ENCODE measurements at places on chromosomes 12 and 14.

DNA sequence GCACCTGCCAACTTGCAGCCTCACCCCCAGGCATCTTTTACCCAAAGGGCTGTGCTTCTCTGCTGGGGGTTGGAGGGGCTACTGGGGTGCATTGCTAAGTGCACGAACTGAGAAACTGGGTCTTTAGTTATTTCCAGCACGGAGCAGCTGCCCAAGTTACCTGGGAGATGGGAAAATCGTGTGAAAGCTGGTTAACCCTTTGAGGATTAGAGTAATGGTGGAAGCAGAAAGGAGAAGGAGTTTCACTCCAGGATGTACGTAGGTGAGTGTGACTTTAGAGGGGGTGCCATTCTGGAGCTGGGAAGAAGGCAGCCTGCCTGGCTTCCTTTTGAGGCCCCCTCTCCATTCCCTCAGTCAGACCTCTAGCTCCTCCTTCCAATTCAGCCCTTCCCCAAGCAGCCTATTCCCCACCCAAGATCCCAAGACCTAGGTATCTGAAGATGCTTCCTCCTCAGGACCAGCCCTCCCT, 1.0 kb upstream of the ADCY6 start:
- DNase-seq = no peak

DNA sequence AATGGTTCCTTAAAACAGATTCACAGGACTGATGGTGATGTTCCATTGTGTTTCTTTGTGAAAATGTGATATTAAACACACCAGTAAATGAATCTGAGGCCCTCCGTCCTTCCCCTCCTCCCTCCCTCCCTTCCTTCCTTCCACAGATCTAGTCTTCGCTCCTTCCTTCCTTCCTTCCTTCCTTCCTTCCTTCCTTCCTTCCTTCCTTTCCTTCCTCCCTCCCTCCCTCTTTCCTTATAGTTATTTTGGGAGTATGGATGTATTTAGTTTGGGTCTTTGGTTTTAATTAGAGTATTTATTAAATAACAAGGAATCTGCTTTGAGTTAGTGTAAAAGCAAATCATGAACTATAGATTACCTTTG, 410.8 kb downstream of the PCNX1 start:
- DNase-seq = no peak

- DNase-seq = no peak
These were observed 130.5 kb upstream of the CRY1 start for GRCh38 chr12:107223821-107224220.

GRCh38 chr14:106564058-106564643, 1037.8 kb downstream of the TMEM121 start:
- no peak for DNase-seq

DNA sequence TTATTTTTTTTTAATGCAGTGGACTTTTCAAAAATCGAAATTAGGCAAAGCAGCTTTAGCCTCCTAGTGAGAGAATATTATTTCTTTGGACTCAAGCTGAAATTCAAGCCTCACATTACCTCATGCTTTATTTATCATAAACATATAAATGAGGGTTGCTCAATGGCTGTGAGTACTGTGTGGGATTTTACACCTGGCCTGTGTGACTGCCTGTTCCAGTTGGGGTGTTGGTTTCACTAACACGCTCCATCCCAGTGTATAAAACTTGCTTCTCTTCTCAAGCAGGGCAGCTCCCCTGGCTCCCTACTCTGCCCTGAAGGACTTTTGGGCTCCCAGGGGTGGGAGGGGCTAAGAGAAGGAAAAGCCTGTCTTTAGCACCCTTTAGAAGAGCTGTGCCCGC, 15.0 kb downstream of the ANKLE2 start:
- DNase-seq = no peak

GRCh38 chr12:124517260-124518050, 50.0 kb downstream of the NCOR2 start:
- no peak for DNase-seq

DNA sequence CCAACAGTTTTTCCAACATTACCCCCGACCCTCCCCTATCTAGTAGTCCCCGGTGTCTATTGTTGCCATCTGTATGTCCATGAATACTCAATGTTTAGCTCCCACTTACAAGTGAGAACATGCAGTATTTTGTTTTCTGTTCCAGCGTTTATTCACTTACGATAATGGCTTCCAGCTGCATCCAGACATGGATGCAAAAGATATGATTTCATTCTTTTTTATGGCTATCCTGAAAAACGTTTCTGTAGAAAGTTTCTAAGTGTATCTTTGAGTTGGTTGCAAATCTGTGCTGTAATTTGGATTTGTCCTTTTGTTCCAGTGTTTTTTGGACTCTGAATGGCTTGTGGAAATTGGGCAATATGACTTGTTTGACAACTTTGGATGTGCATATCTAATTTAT, 11.7 kb downstream of the SP1 start:
- DNase-seq = no peak

GRCh38 chr14:91897106-91897701, 29.9 kb upstream of the TC2N start:
- DNase-seq = no peak

- no peak for DNase-seq
These were observed at the start of gene ACRBP for GRCh38 chr12:6647083-6647604. ACRBP (minus strand) TSS chr12:6647432; CDS start chr12:6647366, 66 bp downstream.

All from HCEC 1CT (cell line).